Kasumi-1 (cell line): ENCODE measurements at places on chromosomes 1 and 21.

GRCh38 chr1:102084771-102085535 lies 88.2 kb upstream of the OLFM3 start:
- no peak for DNase-seq

DNA sequence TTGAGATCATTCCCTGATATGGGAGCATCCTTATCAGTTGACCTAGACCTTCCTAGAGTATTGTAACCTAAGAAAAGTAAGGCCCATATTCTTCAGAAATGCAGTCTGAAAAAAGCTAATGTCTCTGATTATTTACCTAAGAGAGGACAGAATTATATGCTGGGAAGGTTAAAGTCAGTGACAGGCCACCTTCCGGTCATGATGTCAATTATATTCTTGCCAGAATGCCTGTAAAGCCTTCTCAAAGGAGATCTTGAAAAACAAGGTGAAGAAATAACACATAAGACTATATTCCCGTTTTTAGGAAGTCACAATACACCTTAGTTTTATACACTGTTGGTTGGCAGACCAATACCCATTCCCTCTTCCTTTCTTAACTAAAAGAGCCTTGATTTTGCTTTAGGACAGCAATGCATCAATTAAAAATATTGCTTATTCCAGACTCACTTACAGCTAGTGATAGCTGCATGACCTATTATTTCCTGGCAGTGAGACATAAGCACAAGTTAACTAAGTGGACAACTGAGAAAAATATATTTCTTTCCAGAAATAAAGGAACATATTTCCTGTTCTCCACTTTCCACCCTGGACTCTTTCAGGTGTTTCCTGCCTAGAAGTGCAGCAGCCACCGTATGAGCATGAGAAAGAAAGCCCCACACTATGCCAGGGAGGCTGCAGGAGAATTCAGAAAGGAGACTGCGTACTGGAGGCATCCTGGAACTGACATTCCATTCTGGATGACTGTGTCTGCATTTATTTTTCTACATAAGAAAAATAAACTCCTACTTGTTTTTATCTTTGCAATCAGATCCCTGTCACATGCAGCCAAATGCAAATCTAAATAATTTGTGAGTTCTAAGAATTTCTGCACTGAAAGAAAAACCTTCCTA lies 332.9 kb upstream of the PTBP2 start:
- no peak for DNase-seq

DNA sequence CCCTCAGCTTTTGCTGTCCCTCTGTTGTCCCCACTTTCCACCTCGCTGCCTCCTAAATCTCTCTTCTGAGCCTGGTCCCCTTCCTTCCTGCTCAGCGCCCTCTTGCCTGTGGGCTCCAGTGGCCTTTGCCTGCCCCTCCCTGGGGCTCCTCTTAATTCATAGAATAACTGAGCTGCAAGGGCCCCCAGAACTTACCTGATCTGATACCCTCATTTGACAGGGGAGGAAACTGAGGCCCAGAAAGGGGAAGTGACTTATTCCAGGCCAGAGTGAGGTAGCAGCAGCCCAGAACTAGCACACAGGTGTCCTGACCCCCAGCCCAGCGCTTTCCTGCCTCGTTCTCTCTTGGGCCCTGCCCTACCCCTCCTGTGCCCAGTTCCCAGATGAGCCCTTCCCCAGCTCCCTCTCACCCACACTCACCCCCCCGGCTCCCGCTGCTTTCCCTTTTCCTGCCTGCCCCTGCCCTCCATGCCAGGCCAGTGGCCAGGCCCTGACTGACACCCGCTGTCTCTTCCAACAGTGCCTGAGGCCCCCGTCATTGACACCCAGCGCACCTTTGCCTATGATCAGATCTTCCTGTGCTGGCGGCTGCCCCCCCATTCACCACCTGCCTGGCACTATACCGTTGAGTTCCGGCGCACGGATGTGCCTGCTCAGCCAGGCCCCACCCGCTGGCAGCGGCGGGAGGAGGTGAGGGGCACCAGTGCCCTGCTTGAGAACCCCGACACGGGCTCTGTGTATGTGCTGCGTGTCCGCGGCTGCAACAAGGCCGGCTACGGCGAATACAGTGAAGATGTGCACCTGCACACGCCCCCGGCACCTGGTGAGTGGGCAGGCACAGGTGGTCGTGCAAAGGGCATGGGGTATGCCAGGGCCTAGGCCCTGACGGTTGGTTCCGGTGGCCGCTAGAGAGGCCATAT lies 5.7 kb downstream of the TRIM46 start:
- DNase-seq = no peak

DNA sequence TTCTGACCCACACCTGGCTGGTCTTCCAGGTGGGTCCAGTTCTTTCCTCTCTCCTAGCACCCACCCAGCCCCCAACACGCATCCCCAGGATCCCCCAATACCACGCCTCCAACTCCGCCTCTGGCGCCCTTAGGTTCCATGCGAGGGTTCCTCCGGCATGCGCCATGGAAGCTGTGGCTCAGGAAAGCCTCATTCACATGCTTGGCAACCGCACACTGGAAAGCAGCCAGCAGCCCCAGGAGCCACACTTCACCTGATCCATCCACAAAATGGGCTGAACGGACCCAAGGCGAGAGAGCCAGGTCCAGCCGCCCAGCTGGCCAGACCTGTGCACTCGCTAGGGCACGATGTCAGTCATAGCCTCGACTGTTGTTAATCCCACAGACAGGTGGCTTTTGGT lies 161.2 kb downstream of the PSMG1 start:
- no peak for DNase-seq
